ENCODE measurements at places on chromosomes 5 and 9.

- no peak for DNase-seq
Observed at GRCh38 chr5:176601901-176602482, 8.0 kb downstream of the GPRIN1 start.

DNA sequence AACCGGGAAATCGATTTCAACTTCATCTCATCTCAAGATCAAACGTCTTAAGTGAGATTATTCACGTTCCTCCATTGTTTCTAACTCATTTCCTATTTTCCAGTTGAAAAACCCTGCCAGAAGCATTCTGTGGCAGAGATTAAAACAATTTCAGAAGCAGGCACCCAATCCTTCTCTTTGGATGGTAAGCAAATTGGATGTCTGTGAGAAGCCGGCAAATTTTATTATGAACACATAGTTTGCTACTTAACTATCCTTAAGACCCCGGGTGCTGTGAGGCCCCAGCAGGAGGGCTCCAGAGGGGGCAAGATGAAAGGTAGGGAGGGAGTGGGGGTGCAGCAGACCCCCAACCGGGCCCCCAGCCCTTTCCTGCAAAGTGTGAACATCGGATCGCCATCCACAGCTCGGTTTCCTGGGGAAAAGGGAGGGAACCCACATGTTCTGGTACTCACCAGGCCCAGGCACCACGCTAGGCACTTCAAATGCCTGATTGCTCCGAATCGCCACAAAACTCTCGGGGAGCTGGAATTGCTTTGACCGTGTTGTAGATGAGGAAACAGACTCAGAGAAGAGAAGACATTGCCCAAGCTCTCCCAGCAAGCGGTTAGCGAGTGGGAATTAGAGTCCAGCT, 167.1 kb upstream of the MVB12B start:
- no peak for DNase-seq

GRCh38 chr5:155229135-155229534, 215.6 kb downstream of the KIF4B start:
- no peak for DNase-seq

GRCh38 chr9:71676460-71676859, 91.9 kb downstream of the CEMIP2 start:
- no peak for DNase-seq
